ENCODE measurements at places on chromosomes 16 and 17.

- DNase-seq, result peak; percentile 28
Observed at GRCh38 chr17:56358651-56359050, 205.4 kb downstream of the ANKFN1 start.

DNA sequence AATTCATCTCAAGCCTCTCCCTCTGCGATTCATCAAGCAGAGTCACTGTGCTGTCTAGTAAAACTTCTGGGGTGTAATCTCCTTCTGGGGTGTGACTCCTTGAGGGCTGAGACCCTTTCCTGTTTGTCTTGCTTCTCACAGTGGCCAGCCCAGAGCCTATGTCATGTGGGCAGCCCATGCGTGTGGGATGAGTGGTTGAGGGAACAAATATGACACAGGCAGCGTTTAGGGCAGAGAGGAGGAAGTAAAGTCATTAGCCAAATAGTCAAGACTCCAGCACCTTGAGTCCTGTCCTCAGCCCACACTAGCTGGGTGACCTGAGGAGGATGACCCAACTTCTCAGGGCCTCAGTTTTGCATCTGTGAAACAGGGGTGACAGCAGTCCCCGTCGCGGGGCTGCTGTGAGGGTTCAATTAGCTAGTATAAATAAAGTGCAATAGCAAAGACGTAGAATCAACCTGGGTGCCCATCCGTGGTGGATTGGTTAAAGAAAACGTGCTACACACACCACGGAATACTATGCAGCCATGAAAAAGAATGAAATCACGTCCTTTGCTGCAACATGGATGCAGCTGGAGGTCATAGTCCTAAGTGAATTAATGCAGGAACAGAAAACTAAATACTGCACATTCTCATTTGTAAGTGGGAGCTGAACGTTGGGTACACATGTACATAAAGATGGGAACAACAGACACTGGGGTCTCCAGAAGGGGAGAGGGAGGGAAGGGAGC lies 4.5 kb upstream of the ITGAX start:
- DNase-seq, result no peak

- DNase-seq, result peak; percentile 64
Observed at GRCh38 chr16:4723071-4723767, 10.9 kb downstream of the ANKS3 start.

DNA sequence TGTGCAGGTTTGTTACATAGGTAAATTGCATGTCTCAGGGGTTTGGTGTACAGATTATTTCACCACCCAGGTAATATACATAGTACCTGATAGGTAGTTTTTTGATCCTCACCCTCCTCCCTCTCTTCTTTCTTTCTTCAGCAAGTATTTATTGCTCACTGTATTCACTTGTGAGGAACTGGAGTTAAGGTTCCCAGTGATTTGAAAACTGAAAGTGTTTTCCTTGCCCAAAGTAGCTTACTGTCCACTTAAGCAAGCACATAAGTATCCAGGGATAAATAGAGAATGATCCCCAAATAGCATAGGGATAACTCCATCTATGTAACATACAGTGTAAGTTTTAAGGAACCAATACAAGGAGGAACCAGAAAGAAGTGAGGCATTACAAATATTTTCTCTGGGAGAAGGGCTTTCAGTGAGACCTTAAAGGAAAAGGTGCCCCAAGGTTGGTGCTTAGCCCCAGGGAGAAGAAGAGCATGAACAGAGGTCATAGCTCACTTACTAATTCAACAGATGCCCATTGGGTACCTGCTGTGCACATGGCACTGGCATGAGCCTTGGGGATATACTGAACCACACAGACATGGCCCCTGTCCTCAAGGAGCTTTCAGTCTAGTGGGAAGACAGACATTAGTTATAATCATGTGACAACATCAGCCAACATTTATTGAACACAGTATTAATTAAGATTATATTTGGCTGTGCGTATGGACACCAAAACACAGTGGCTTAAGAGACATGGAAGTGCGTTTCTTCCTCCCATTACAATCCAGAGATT lies 17.0 kb downstream of the MYL4 start:
- DNase-seq, result no peak

DNA sequence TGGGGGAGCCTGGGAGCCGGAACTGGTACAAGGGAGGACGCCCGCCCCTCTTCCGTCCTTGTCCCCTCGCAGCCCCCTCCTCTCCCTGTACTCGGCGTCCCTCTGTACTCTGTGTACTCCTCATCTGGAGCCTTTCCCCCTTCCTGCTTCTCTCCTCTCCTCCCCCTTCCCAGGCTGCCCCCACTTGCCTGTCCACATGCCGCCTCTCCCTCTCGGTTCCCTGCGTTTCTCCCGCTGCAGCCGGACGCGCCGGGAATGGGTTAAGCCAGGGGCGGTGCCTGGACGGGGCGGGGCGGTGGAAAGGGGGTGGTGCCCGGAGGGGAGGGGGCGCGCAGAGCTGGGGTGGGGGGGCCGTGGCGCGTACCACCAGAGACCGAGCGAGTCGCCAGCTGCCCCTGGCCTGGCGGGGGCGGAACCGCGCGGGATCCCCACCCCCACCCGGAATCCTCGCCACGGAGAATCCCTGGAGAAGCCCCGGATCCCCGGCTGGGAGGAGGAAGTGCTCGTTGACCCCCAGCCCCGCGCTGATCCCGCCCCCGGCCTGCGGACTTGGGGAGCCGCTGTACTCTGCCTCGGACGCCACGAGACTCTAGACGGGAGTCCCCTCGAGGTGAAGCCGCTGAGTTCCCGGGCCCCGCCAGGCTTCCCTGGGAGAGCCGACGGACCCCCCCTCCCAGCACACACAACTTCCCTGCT lies 22.6 kb downstream of the GJD3 start:
- peak; percentile 92 for DNase-seq

GRCh38 chr17:65523853-65524664 lies 37.4 kb downstream of the AXIN2 start:
- peak; percentile 50 for DNase-seq

GRCh38 chr17:70423562-70423961 lies 254.2 kb downstream of the KCNJ2 start:
- DNase-seq, result no peak

DNA sequence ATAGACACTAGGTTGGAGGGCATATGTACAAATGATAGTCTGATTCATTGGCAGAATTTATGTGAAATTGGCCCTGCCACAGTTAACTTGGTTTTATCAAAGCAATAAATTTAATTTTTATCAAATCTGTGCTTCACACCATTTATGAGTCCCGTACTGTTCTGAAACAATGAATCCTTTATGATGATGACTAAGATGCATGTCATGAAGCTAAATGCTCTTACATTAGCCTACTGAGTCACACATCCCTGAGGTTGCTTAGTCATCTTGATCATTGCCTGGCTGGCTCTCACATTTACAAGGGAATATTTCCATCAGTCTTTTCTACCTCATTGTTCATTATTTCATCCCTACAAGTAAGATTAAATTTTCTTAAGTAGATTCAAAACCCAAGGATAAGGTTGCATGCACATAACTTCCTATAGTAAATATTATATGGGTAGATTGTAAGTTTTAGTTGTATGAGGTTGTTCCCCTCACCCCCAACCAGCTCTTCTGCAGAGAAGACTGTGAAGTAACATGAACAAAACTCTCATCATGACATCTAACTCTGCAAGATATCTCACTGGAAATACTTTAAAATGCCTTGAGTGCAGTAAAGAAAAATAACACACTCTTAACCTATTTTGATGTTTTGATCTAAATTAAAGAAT lies 170.7 kb downstream of the CYB561 start:
- peak; percentile 90 for DNase-seq

- DNase-seq, result no peak
Observed at GRCh38 chr17:80352216-80352895, 62.6 kb upstream of the ENDOV start.

DNA sequence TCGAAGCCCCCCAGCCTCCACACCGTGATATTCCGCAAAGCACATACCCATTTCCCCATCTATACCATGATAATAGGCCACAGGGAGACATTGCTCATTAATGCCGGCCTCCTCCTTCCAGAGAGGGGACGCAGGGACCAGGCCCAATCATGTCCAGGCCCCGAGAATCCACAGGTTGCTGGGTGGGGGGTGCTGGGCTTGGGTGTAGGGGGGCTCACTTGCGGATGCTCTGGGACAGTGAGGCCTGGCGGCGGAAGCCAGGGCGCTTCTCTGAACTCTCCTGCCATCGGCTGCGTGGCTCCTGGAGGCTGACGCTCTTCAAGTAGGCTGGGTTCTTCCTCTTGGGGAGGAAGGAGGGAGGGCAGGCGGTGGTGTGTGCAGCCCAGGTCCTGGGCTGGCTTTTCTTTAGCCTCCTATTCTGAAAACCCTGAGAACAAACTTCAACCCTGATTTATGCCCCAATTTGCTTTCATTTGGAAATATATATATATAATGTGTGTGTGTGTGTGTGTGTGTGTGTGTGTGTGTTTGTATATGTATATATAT lies 12.2 kb downstream of the AANAT start:
- DNase-seq, result no peak

DNA sequence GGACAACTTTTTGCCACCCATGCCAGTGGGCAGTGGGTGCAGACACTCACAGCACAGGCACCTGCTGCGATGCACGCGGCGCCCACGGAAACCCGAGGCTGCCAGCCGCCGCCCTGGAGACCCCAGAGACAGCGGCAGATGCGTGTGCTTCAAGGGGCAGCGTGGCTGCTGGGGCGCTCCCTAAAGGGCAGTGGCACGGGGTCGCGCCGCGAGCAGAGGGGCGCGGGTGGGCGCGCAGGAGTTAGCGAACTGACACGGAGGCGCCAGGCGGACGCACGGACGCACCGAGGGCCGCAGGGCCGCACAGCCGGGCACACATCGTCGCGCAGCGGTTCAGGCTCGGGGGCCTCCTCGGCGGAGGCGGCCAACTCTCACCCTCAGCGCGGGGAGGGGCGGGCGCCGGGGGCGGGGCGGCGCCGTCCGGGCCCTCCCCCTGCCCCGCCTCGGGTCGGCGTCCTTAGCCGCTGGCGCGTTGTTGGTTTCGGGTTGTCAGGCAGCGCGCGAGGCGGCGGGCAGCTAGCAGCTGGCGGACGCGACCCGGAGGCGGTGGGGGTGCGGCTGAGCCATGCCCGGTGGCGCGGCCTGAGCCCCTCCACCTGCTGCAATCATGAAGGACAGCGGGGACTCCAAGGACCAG lies at the start of gene KIF19:
TSS of gene KIF19 (plus strand) at position 484 of the 637 bp plus-strand sequence. CDS start at position 608, 124 bp downstream.
- DNase-seq, result peak; percentile 35

- DNase-seq, result no peak
Observed at GRCh38 chr16:13269359-13269758, 368.0 kb downstream of the SHISA9 start.

DNA sequence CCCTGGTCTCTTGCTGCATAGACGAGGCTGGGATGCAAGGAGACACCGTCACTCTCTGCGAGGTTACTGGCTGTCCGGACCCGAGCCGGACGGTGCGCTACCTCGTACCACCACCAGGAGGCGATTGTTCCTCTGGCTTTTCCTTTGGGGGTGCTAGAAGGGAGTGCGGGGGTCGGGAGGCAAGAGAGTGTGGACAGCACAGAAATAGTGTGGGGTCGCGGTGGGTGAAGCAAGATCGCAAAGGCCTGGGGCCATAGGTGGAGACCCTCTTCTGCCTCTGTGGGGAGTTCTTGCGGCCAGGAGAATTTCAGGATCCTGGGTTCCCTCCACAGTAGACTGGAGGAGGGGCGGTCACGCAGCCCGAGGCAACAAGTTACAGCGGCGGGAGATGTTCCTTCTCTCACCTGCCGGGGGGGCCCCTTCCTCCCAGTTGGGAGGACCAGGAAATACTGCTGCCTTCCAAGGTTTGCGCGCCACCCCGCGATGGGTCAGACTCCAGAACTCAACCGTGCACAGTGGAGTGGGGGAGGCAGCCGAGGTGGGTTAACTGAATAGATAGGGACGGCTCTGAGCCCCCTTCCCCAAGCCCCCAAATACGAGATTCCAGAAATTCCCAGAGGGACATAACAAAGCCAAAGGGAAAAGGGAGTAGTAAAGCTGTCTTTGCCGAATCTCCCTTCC lies 6.9 kb downstream of the PHOSPHO1 start:
- peak; percentile 49 for DNase-seq

- DNase-seq, result no peak
Observed at GRCh38 chr17:334974-335481, 17.6 kb downstream of the RPH3AL start.

GRCh38 chr17:32289471-32290070 lies 23.9 kb downstream of the RHBDL3 start:
- DNase-seq, result no peak

GRCh38 chr16:86300746-86301481 lies 209.4 kb upstream of the FOXF1 start:
- no peak for DNase-seq

DNA sequence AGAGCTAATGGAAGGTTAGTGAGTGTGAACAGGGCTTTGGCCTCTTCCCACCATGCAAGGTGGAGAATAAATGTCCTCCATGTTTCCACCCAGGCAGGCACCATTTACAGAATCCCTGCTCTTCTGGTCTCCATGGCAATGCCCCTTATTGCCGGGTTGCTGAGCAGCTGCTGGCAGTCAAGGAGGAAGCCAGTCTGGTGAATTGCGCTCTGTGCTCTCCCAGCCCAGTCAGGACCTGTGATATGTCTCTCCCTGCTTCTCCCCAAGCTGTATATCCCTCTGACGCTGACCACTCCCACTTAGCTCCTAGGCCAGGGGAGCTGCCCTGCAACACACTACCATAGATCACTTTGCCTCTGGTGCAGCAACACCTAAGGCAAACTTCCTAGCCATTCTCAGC lies 402.1 kb upstream of the ERCC4 start:
- no peak for DNase-seq

DNA sequence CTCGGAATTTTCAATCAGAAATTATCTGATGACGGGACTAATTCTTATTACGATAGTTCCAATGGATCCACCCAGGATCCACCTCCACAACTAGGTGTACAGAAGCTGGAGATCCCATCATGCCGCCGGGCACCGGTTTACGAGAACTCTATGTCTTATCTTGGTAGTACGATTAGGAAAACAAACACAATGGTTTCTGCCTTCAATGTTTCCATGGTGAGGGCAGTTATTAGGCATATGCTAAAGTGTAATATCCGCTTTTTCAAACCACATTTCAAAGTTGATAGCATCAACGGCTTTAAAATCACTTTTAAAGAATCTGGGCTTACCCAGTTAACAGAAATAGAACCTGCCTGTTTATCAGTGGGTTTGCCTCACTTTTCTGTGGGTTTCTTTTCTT lies 705.7 kb downstream of the MAF start:
- DNase-seq, result no peak

DNA sequence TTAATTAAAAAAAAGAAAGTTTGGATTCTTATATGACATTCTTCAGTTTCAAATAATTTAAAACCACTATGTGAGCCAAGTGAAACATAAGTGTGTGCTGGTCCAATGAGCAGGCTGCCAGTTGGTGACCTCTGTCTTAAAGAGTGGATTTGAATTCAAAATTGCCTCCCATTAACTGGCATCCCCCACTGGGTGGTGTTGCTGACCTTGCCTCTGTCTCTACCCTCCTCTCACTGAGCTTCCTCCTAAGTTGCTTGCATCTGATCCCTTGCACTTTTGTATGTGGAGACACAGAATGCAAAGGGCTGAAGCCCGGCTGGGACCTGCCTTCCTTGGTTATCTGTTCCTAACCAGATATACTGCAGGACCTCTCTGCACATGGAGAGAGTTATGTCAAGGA lies 160.6 kb downstream of the CYLD start:
- DNase-seq, result peak; percentile 4

DNA sequence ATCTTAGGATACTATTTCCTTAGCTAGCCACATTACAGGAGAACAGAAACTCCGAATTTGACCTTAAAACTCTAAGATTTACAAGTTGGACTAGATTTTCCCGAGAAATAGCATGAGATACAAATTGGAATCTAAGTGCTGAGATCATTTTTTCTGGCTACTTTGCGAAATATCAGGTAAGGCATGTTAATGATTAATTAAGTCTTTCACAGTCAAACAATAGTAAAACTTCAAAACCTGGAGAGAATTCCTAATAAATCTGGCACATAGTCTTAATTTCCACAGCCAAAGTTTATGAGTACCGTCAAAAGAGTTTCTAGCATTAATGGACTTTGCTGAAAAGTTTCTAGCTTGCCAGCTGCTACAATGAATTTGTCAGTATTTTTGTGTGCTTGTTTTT lies 379.5 kb upstream of the TOM1L1 start:
- no peak for DNase-seq

Measured in astrocyte of the hippocampus (primary cell).